ENCODE measurements at places on chromosomes 13 and 19.

DNA sequence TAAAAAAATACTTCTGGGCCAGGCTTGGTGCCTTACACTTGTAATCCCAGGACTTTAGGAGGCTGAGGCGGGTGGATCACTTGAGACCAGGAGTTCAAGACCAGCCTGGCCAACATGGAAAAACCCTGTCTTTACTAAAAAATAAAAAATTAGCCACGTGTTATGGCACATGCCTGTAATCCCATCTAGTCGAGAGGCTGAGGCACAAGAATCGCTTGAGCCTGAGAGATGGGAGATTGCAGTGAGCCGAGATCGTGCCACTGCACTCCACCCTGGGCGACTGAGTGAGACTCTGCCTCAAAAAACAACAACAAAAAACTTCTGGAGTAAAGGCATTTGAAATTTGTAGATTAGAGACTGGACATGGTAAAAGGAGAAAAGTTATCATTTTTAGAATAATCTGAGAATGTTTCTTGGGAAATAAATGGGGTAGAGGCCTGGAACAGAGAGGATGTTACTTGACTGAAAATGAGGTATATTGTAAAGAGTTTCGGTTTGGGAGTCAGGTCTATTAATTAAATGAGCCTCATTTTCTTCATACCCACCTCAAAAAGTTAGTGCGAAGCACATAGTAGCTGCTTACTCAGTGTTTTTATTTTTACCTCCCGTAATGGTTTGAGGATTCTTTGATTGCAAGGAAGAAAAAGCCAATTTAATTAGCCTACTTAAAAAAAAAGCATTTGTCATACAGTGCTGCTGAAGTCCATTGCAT is 2.6 kb downstream of the AKAP11 start:
- no peak for DNase-seq

- no peak for DNase-seq
Measured at GRCh38 chr19:18895824-18896341, at the start of gene CERS1. Gene CERS1, minus strand, starts transcription at chr19:18896158. Its CDS starts 86 bp downstream, at chr19:18896072.

- no peak for DNase-seq
Measured at GRCh38 chr13:24124789-24125476, 35.6 kb upstream of the SPATA13 start.

GRCh38 chr19:33434886-33435705 is 61.6 kb downstream of the CEBPG start:
- no peak for DNase-seq

GRCh38 chr13:114097212-114097892 is 35.1 kb downstream of the RASA3 start:
- no peak for DNase-seq

GRCh38 chr13:38824342-38824741 is 137.5 kb downstream of the FREM2 start:
- DNase-seq: no peak

GRCh38 chr13:53622456-53622855 is 593.8 kb downstream of the OLFM4 start:
- no peak for DNase-seq

DNA sequence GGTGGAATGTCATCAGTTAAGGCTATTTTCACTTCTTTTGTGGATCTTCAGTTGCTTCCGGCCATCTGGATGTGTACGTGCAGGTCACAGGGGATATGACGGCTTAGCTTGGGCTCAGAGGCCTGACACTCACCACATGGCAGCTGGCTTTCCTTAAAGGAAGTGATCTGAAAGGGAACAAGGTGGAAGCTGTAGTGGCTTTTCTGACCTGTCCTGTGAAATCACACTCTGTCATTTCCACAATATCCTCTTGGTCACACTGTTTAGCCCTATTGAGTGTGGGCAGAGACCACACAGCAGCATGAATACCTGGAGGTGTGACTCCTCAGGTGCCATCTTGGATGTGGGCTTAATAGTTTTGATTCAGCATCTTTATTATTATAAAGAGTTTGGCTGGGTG is 4.5 kb upstream of the BAX start:
- no peak for DNase-seq

DNA sequence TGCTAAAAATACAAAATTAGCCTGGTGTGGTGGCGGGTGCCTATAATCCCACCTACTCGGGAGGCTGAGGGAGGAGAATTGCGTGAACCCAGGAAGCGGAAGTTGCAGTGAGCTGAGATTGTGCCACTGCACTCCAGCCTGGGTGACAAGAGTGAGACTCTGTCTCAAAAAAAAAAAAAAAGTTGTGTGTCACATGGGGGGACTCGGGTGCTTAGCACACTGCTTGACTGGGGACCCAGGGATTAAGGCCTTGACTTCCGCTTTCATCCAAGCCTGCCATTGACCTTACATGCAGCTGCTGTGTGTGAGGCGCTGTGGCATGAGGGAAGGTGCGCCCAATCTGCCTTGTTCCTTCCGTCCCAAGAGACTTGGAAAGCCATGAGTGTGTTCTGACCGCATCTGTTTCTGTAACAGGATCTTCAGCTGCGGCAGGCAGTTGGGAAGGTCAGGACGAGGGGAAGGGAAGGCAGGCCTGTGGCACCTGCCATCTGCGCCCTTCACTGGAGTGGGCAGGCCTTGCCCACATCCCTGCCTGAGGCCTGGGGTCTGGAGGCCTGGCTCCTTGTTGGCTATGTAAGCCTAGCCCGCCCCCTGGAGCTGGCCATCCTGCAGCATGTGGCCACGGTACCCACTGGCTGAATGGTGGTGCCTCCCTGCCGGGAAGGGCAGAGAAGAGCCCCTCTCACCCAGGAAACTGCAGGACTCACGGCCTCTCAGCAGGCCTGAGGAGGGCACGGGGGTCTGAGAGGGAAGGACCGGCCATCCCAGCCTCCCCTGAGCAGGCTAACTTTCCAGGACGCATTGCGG is 23.0 kb downstream of the PPP1R37 start:
- DNase-seq: no peak

- DNase-seq: no peak
Measured at GRCh38 chr13:36857253-36857652, 38.2 kb downstream of the RFXAP start.

GRCh38 chr13:70812481-70812880 is 704.2 kb upstream of the KLHL1 start:
- DNase-seq: no peak

GRCh38 chr13:40494946-40495620 is 171.4 kb downstream of the FOXO1 start:
- DNase-seq: no peak

Data from NCI-H1048 (cell line).